ENCODE measurements at places on chromosomes 1 and 21.
A peak's percentile ranks its signal among the peaks of the same experiment; 100 is the strongest.

DNA sequence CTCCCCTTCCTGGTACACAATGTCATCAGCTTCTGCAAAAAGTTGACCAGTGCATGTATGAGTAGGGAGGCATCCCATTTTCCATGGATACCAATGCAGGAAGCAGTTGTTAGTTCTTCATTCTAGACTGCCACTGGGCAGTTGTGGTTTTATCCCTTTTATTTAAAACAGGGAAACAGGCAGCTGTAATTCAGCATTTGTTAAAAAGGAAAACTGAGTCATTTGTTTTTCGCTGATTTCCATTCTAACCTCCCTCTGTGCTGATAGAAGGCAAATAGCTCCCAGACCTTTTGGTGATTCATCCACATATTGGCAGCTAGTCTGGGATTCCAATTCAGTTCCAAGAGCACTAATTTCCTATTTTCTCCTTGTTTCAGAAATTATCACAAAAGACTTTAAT lies 21.1 kb upstream of the ABCA4 start:
- DNase-seq, result no peak

GRCh38 chr21:31342348-31342747 lies 1.7 kb downstream of the TIAM1 start:
- DNase-seq, result no peak

DNA sequence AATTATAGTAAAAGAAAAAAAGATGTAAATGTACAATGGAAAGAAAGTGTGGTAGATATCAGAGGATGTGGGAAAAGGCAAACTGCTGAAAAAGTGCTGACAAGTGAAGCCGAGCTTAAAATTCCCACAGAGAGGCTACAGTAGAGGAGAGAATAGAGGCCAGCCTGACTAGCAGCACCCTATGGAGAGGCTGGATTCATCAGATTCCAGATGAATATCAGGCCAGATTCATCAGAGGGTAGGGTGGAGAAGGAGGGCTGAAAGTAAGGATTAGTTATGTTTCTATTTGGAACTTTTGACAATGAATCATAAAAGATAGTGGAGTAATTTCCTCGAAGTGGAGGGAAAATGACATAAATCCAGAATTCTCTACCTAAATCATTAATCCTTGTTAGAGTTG lies 60.4 kb upstream of the NEK7 start:
- no peak for DNase-seq

DNA sequence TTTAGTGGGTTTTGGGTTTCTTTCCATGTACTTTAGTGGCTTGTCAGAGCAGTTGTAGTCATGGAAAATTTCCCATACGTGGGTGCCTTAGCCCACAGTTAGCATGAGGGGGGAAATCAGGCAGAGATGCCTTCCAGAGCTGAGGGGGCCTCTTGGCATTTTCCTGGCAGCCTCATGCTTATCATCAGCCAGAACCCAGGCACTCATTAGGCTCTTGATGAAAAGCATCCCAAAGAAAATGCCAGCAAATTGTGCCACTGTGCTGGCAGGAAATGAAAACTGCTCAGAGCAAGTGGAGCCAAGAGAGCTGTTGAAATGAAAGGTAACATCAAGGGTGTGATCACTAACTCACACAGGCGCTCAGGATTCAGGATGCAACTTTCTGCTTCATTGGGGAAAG lies 128.0 kb downstream of the TNNI3K start:
- DNase-seq, result peak; percentile 54

DNA sequence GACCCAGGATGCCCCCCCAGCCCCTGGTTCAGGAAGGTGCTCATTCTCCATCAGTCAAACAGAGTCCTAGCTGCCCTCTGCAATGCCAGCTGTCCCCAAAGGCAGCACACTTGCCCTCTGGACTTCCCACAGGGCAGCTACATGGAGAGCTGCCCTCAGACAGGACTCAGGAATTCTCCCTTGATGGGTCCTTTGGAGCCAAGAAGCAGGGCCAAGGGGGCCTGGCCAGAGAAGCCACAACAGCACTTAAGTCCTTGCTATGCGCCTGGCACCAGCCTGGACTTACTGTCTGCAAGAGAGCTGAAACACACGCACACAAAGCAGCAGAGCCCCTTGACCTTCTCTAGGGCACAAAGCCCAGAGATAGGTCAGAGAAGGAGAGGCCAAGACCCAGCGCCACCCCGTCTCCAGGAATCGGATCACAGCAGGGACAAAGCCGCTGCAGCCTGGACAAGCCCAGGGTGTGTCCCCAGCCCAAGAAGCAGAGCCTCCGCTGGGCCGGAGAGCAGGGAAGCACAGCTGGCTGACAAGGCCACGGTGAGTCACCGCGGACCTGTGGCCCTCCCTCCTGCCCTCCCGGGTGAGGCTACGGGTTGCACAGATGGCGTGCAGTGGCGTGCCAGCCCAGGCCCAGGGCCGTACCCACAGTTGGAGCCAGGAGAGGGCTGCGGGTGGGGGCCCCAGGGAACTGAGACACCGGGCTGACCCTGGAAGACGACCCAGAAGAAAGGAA lies 1.7 kb downstream of the WNT9A start:
- peak; percentile 18 for DNase-seq

DNA sequence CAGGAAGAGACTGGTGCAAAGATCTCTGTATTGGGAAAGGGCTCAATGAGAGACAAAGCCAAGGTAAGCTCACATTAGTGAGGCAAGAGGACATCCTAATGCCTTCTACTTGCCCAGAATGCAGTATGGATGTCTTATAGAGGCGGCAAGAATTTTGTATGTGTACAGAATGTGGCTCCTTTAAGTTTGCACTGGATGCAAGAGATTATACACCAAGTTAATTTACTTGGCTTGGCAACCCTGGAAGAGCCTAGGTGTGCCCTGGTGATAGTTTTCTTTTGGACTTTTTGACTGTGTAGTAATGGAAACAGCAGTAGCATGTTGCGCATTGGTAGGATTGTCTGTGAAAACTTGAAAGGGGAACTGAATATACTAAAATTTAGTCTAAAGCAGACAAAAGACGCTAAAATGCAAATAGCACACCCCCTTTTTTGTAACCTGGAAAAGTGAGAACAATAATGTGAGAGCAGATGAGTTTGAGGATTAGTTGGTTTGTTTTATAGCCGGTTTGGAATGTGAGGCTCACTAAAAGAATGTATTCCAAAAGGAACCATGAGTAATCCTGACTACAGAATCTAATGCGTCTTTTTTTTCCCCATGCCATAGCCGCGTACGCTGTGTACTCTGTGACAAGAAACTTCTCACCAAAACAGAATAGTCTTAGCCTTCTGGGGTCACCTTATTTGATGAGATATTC lies 18.1 kb downstream of the KHDRBS1 start:
- no peak for DNase-seq

GRCh38 chr1:212341090-212341489 lies 55.9 kb downstream of the PPP2R5A start:
- DNase-seq, result no peak

DNA sequence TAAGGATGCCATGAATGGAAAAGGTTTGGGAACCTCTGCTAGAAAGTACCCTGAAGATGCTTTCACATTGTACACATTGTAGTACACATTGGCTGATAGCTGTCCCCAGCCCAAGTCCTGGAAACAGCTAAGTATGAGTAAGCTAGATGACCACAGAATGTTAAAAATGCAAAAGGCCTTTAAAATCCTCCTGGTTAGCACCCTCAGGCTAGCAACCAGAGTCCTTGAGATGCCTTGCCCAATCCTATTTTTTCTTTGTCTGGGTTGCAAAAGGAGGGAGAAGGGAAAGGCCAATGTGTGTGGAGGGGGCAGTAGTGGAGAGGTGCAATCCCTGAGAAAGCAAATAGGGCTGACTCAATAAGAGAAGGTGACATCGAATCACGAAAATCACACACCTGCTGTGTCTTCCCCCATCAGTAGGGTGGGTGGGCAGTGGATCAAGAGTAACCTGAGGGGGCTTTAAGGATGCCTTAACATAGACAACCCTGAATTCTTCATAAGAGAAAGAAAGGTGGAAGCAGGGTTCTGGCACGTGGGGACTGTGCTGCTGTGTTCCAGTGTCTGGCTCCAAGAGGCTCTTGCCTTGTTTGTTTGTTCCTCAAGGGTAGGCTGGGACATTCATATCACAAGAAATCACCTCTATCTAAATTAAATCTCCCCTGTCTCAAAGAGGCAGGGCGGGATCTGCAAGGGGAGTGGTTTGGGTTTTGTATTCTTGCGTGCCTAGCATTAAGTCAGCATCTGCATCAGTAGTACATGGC lies 266.2 kb upstream of the PLXNA2 start:
- DNase-seq, result no peak

GRCh38 chr1:226276077-226276682 lies 32.8 kb downstream of the LIN9 start:
- DNase-seq, result no peak

Measured in BE2C (cell line).